ENCODE measurements at places on chromosomes 7 and 10. TPM values are rescaled to one million over a fixed set of nuclear protein-coding genes. Genes with fewer than 3 reads are reported as not detected.

GRCh38 chr10:119367841-119368549, 160.6 kb downstream of the GRK5 start:
- DNase-seq, result no peak

GRCh38 chr10:90911133-90912051, 9.5 kb downstream of the ANKRD1 start:
- peak; percentile 73 for DNase-seq

DNA sequence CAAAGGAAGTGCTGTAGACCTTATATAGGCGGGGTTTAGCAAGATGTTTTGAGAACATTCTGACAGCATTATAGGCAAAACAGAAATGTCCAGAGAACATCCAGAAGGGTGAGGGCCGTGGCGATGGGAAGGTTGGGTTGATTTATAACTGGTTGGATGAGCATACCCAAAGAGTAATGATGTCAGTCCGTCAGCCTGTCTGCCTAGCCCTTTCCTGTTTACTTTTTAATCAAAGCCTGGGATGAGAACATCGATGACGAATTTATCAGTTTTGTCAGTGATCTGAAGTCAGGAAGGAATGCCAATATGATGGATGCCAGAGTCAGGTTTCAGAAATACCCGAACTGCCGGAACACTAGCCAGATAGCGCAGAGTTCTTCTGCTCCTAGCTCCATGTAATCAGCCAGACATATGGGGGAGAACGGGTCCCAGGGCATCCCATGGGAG, 33.8 kb upstream of the TRIM8 start:
- no peak for DNase-seq

DNA sequence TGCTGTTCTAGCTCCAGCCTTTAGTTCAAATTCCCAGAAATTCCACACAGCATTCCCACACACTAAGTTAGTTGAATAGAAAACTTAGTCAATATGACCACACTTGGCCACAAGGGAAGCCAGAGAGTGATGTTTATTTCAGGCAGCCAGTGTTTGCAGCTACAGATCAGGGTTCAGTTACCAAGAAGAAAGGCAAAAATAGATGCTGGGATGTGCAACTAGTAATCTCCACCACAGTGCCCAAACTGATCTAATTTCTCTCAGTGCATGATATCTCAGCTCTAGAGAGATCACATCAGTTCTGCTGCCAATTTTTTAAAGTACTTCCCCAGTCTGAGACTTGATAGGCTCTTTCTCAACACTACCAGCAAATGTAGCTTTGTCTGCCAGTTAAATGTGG, 17.6 kb downstream of the SLF2 start:
- no peak for DNase-seq

- no peak for DNase-seq
Observed at GRCh38 chr10:112235920-112236319, 47.3 kb upstream of the TECTB start.

DNA sequence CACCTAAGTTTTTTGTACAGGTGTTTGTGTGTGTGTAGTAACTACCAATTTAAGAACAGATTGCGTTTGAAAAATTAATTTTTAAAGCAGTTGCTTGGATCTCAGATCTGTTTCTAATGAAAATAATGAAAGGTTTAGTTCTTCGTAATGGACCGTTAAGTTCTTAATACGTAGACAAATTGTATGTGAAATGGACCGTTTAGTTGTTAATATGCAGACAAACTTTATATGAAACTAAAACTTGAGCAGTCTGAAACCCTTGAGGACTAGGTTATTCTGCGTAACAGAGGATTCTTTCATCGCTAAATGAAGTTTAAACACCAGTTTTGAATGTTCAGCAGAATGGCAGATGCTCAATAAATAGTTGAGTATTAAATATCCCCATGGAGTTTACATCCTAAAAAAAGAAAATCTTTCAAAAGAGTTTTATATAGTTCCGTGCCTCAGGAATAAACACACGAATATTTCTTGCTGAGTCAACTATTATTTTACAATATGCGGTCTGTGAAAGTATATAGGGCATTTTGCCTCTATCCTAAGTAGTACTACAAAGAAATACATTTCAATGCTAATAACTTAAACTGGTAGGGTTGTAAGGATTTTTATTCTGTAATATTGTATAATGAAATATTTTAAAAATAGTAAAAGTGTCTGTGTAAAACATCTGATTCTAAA, 1.2 kb downstream of the DBF4 start:
- DNase-seq, result no peak

DNA sequence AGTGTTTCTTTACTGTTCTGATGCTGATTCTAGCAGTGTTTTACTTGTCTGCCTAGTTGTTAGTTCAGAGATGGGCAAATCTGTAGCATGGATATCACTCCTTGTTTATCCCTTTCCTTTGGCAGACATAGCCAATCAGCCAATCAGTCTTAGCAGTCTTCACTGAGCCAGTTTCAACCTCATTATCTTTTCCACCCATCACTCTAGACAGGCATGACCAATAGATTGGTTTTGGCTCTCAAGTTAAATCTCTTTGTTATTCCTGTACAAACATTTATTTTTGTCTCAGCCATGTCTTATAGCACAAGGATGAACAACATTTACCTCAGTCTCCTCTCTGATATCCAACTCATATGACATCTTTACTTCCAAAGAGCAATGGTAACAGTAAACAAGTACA, 109.5 kb downstream of the PRKG1 start:
- DNase-seq, result no peak

DNA sequence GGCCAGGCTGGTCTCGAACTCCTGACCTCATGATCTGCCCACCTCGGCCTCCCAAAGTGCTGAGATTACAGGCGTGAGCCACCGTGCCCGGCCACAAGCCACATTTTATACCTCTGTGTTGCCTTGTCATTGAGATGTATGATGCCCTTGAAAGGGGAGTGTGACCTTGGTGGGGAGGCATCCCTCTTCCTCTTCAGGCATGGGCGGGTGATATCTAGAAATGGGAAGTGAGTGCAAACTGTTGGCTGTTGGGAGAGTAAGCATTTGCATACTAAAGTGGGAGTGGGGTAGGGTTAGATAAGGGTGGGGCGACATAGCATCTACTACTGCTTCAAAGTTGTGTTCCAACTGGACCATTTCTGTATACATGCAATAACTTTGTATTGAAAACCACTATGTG, 20.1 kb downstream of the RP9 start:
- DNase-seq, result no peak

Gene KCNIP2
- polyA plus RNA-seq, result 4.0 TPM

GRCh38 chr7:55048221-55048859, 29.5 kb downstream of the EGFR start:
- no peak for DNase-seq

DNA sequence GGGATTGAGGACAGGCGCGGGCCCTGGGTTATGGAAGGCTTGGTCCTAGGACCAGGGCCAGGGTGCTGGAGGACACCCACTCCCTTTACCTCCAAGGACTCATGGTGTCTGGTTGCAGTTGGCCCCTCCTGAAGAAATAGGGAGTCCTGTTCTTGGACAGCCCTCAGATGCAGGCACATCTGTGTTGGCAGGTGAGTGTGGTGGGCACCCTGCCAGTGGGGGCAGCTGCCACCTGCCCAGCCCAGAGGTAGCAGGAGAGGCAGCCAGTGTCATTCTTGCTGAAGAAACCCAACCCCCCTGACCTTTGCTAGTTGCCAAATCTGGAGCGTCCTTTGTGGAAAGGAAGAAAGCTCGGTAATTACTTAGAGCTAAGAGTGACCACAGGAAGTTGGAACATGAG, 8.3 kb downstream of the GALNT17 start:
- no peak for DNase-seq

GRCh38 chr7:2894118-2894940, 50.2 kb upstream of the GNA12 start:
- DNase-seq, result no peak

GRCh38 chr10:3147117-3147820, 25.3 kb downstream of the PITRM1 start:
- DNase-seq, result no peak

Gene FAM171A1
- 100.0 TPM for polyA plus RNA-seq

GRCh38 chr7:727104-727805, at the start of gene PRKAR1B:
TSS of gene PRKAR1B (minus strand) at chr7:727281. CDS start at chr7:711505, 15,776 bp downstream.
- DNase-seq, result no peak

Gene TMEM273
- 2.1 TPM for polyA plus RNA-seq

Gene SFRP4
- 1.9 TPM for polyA plus RNA-seq

Gene IFIT2
- polyA plus RNA-seq, result 9.8 TPM

DNA sequence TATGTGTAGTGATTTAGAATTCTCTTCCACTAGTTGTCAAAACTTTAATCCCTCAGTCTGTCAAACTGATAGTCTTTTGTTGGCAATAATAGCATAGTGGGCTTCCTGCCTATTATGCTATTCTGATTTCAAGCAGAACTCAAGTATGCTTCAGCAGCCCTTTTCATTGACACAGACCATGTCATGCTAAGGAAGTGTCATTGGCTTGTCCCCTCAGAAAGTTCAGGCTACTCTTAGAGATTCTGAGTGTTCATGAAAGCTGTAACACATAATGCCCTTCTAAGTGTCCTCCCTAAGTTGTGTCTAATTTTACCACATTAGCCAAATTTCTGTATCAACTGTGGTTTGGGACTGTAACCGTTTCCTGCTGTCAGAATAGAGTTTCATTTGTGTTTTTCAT, 198.7 kb downstream of the THSD7A start:
- DNase-seq, result no peak

DNA sequence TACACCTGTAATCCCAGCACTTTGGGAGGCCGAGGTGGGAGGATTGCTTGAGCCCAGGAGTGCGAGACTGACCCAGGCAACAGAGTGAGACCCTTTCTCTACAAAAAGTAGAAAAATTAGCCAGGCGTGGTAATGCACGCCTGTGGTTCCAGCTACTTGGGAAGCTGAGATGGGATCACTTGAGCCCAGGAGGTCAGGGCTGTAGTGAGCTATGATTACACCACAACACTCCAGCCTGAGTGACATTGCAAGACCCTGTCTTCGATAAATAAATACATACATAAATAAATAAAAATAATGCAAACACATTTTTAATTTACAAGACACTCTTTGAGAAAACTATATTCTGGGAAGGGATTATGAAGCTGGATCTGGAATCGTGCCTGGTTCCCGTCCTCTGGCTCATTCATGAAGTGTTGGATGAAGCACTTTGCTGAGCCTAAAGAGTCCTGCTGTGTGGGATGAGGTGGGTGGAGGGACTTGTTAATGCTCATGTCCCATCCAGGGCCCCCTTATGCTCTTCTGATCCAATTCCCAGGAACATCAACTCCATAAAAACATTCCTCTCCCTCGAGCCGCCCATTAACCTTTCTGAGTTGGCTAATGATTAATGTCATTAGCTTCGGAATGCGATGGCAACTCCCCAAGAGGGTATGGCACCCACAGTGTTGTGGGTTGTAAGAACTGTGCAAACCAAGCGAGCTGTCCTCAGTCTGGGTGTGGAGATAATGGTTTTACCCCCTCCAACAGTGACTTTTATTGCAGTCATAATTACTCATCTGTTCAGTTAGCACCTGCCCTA, 236.3 kb downstream of the BAMBI start:
- DNase-seq, result peak; percentile 54

Gene GJD4
- 0.08 TPM for polyA plus RNA-seq

GRCh38 chr7:6709808-6710207, 3.1 kb upstream of the ZNF12 start:
- no peak for DNase-seq

DNA sequence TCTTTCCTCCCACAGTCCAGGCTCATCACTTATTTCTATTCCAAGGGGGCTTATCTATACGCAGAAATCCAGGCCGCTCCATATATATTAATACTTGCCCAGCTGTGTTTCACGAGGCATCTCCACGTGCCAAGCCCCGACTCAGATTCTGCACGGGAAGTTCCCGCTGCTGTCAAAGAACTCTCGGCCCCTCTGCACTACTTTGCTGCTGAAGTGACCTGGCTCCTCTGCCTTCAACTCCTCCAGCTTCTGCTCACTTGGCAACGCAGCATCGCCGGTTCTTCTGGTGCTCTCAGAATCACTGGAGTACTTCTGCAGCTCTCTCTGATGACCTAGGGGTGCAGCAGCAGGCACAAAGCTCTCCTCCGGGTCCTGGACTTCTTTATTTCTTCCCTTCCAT, 9.7 kb upstream of the CHST12 start:
- no peak for DNase-seq

DNA sequence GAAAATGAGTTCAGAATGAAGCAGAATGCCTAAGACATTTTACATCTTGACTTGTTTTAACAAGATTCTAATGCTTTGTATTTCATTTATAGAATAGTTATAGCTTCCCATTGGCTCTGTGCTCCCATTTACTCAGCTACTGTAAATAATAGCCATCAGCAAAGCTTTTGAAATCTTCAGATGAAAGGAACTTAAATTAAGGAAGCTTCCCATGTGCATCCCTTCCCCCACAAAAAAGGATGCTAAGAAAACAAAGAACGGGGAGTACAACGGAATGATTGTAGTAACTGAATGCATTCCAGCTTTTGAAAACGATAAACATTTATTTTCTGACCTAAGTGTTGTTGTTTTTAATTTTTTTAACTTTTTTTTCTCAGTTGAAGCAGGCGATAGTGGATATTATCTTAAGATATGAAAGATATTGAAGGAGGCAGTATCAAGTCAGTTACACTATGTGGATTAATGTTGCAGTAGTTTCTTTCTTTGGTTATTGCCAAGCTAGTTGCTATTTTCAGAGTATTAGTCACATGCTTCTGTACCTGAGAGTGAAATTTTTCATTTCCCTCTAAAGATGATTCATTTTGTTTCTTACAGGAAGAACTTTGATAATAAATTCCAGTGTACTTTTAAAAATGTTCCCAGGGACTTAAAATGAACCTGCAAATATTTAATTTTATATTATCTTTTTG, 129.2 kb downstream of the KCND2 start:
- no peak for DNase-seq

GRCh38 chr7:87498893-87499292, 23.4 kb upstream of the ABCB4 start:
- DNase-seq, result no peak

- no peak for DNase-seq
Observed at GRCh38 chr7:87934699-87935383, 790 bp downstream of the ADAM22 start.

Gene INHBA
- polyA plus RNA-seq, result 5.8 TPM

GRCh38 chr10:52551046-52551445, 221.5 kb downstream of the MBL2 start:
- DNase-seq, result no peak

DNA sequence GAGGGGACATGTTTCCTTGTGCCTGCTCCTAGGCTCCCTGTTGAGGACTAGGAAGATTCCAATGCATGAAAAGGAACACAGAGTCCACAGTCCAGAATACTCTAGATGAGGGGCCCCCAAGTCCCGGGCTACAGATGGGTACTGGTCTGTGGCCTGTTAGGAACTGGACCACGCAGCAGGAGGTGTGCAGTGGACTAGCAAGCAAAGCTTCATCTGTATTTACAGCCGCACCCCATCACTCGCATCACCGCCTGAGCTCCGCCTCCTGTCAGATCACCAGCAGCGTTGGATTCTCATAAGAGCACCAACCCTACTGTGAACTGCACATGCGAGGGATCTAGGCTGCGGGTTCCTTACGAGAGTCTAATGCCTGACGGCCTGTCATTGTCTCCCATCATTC, 233.0 kb upstream of the MKLN1 start:
- DNase-seq, result no peak

- DNase-seq, result no peak
Observed at GRCh38 chr10:112875476-112876267, 74.4 kb upstream of the TCF7L2 start.

Gene TSPAN12
- polyA plus RNA-seq, result 192 TPM

GRCh38 chr7:44288811-44289340, 36.5 kb downstream of the CAMK2B start:
- no peak for DNase-seq

GRCh38 chr10:23293145-23293724, 51.4 kb downstream of the C10orf67 start:
- DNase-seq, result no peak
